Right lung (tissue), 10 donors: ENCODE measurements at places on chromosomes 12 and 14. TPM values are rescaled to one million over a fixed set of nuclear protein-coding genes. Genes with fewer than 3 reads are reported as not detected.
A peak's percentile ranks its signal among the peaks of the same experiment; 100 is the strongest.

PMCH gene
- polyA plus RNA-seq: 1.0 TPM

REP15 gene
- polyA plus RNA-seq: 3.0 TPM

BEGAIN gene
- polyA plus RNA-seq: 2.9 TPM

HSP90B1 gene
- 778 TPM for polyA plus RNA-seq

GALC gene
- polyA plus RNA-seq: 47.9 TPM

SSTR1 gene
- 4.1 TPM for polyA plus RNA-seq

CD163L1 gene
- polyA plus RNA-seq: 8.9 TPM

BRF1 gene
- 41.1 TPM for polyA plus RNA-seq

MGST1 gene
- 72.3 TPM for polyA plus RNA-seq

ADAMTS20 gene
- polyA plus RNA-seq: 0.13 TPM

RAPGEF3 gene
- polyA plus RNA-seq: 16.8 TPM

FAM181A gene
- 0.21 TPM for polyA plus RNA-seq

MMP19 gene
- polyA plus RNA-seq: 11.9 TPM

DNA sequence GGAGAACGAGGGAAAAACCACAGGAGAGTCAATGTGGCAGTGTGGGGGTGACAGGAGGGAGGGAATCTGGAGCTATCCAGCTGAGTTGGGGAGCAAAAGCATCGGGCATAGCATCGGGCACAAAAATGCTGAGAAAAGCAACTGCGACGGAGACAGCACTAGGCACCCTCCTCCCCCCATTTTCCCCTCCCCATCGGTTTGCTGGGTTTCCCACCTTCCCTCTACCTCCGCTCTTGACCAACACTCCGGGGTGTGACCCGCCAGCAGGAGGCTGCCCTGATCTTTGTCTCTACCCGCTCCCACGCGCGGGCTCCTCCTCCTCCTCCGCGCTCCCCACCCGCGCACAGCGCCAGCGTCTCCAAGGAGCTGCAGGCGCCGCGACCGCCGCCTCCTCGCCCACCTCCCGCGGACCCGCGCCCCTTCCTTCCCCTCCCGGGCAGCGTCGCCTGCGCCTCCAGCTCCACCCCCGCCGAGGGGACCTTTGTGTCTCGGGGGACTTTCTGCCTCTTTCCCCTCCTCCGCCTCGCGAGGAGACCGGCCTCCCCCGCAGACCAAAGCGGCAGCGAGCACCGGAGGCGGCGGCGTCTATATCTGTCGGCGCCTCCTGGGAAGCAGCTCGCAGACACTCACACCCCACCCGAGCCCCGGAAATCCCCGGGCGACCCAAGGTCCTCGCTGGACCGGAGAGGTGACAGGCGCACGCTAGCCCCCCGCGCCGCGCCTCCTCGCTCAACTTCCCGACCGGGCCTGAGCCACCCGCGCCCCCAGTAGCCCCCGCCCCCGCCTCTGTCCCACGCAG, 920 bp downstream of the CDK17 start:
- peak; percentile 75 for DNase-seq

DNA sequence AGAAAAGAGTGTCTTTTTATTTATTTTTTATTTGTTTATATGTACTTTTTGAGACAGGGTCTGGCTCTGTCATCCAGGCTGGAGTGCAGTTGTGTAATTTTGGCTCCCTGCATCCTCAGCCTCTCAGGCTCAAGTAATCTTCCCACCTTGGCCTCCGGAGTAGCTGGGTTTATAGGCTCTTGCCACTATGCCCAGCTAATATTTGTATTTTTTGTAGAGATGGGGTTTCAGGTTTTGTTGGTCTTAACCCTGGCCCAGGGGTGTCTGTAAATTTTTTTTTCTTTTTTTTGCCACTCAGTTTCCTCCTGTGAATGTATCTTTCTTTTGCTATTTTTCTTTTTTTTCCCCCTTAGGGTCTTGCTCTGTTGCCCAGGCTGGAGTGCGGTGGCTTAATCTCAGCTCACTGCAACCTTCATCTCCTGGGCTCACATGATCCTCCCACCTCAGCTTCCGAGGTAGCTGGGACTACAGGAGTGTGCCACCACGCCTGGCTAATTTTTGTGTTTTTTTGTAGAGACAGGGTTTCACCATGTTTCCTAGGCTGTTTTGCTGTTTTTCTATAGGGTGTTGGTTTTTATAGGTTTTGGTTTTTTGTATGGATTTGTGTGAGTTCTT, 11.0 kb downstream of the RCOR1 start:
- no peak for DNase-seq

- DNase-seq: no peak
Measured at GRCh38 chr12:50120521-50120920, 8.5 kb downstream of the COX14 start.

- no peak for DNase-seq
Measured at GRCh38 chr14:51441001-51441400, 201.0 kb downstream of the TMX1 start.

- DNase-seq: peak; percentile 1
Measured at GRCh38 chr14:78785265-78785664, 615.1 kb downstream of the NRXN3 start.

GRCh38 chr14:92539419-92539818, 25.8 kb downstream of the RIN3 start:
- no peak for DNase-seq

DNA sequence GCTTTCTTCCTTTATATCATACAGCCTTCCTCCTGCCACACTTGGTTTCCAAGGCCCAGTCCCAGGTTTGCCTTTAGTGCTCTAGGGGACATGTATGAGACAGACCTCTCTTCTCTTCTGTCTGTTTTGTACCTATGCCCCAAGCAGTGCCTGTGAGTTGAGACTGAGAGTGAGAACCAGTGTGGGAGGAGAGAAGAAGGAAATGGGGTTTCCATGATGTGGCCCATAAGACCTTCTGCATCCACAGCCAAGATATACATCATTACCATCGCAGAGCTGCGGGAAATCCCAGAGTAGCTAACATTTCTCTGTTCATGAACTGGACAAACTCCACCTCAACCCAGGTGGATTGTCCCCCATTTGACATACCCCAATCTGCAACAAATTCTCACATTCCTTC, 2.8 kb downstream of the TESPA1 start:
- DNase-seq: no peak

- DNase-seq: no peak
Measured at GRCh38 chr12:11535127-11535526, 114.3 kb upstream of the ETV6 start.

GRCh38 chr12:85669911-85670310, 166.3 kb downstream of the RASSF9 start:
- DNase-seq: no peak

- DNase-seq: peak; percentile 16
Measured at GRCh38 chr12:14716848-14717444, 20.5 kb upstream of the GUCY2C start.

- DNase-seq: no peak
Measured at GRCh38 chr12:31226639-31227038, 99.3 kb downstream of the SINHCAF start.

GRCh38 chr12:93743229-93743998, 66.2 kb downstream of the CRADD start:
- DNase-seq: no peak

DNA sequence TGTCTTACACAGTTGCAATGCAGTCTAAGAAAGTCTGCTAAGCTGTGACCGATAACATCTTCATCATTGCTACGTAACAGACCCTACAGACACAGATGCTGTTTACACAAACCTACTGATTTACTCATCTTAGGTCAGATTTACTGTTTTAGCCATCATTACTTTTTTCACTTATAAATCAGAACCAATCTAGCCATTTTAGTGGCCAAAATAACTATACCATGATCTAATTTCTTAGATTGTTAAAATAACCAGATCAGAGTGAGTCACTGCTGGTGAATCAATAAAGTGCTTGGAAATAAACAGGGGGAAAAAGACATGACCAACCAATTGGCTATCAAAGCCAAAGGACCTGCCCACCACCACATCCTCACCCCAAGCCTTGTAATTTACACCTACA, 57.0 kb upstream of the FOXN3 start:
- no peak for DNase-seq

- no peak for DNase-seq
Measured at GRCh38 chr12:71904629-71905028, 34.0 kb upstream of the TPH2 start.

- DNase-seq: no peak
Measured at GRCh38 chr12:93536766-93537488, 35.5 kb upstream of the SOCS2 start.

- no peak for DNase-seq
Measured at GRCh38 chr12:109613649-109614455, 40.3 kb downstream of the MVK start.

DNA sequence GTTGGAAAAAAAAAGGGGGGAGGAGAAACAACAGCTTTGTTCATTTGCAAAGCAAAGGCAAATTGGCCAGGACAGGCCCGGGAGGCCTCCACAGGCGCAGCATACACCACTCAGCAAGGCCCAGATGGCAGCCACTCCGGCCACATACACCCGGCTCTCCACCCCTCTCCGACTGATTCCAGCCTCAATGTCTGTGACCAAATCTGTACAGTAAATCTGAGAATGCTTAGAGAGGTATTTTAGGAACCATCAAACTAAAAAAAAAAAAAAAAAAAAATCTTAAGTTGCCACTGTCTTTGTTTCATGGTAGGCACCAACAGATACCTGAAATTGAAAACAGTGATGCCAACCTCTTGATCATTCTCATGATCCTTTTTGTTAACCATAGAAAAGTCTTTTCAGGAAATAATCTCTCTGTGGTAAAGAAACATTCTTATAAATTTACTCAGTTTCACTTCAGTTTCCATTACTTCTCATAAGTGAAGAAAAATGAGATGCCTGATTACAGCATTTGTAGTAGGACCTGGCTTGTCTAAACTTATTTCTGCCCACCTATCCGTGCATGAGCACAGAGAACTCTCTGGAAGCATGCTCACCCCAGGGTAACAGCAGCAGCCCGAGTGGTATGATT, 20.2 kb downstream of the VPS37B start:
- DNase-seq: no peak

DNA sequence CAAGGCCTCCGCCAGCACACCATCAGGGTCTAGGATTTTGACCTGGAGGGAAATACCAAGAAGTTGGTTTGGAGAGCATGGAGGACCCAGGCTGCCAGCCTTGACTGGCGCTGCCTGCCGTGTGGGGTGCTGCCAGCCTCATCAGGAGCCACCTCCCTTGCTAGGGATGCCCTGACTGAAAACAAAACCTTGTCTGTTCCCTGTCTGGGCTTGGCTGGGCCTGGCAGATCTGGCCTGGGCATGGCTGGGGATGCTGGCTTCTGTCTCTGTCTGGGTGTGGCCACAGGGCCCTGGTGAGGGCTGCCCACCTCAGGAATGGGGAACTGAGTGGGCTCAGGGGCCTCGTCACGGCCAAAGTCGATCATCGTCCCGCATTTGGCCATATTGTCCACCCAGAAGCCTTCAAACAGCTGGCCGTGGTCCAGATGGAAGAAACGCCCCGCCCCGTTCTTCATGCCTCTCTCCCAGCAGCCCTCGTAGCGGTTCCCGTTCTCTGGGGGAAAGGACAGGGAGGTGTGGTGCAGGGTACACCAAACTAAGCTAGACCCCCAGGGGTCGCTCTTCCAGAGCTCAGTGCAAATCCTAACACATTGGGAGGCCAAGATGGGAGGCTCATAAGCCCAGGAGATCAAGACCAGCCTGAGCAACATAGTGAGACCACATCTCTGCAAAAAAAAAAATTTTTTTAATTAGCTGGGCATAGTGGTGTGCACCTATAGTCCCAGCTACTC, 16.5 kb downstream of the MORN3 start:
- no peak for DNase-seq
